Activated gamma-delta T cell treated with Interleukin-2 at 50 U/mL for 16 hours (primary cell): ENCODE measurements at places on chromosomes 2 and 18.

DNA sequence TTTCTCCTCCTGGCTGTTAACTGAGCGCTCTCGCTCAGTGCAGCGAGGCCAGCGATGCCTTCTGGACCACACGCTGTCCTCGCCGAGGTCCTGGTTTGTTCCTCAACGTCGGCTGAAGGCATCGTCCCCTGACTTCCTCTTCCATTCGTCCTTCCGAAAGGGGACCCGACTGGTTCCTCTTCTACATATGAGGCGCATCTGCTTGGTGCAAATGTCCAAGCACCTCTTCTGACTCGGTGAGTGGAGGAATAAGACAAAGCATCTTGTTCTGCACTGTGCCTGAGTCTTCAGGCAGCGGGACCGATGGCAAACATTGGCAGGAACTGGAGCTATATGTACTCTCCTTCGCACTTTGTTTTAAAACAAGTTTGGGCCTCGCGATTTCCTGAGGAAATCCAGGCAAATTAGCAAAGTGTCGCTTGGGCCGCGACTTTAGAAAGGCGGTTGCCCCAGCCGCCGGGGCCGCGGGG is 621 bp upstream of the KCNS3 start:
- DNase-seq, result no peak

DNA sequence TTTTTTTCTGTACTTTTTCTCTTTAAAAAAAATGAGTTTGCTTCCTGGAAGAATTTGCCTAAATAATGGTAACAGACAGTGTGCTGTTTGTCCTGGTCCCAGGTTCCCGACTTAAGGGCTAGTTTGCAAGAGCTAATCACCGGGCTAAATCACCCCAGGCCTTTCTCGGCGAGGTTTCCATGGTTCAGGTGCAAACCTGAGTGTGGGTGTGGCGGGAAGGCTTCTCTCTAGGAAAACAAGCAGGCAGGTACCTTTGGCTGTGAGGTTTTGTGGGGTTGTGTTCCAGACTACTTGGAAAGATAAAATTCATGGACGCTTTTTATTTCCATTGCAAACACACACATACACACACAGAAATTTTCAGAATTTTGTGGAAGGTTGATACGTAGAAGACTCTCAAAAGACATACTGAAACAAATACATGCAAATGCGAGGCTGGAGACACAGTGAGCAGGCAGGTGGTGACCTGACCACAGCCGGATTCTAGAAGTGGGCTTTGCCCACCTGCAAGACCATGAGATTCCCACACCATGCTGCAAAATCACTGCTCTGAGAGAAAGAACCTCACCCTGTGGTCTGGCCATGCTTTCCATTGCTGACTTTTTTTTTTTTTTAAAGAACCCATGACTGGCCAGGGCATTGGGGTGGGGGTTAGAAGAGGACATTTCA is 815 bp downstream of the CNDP1 start:
- DNase-seq, result no peak

GRCh38 chr18:32867936-32868335 is 95.1 kb upstream of the KLHL14 start:
- DNase-seq, result no peak

DNA sequence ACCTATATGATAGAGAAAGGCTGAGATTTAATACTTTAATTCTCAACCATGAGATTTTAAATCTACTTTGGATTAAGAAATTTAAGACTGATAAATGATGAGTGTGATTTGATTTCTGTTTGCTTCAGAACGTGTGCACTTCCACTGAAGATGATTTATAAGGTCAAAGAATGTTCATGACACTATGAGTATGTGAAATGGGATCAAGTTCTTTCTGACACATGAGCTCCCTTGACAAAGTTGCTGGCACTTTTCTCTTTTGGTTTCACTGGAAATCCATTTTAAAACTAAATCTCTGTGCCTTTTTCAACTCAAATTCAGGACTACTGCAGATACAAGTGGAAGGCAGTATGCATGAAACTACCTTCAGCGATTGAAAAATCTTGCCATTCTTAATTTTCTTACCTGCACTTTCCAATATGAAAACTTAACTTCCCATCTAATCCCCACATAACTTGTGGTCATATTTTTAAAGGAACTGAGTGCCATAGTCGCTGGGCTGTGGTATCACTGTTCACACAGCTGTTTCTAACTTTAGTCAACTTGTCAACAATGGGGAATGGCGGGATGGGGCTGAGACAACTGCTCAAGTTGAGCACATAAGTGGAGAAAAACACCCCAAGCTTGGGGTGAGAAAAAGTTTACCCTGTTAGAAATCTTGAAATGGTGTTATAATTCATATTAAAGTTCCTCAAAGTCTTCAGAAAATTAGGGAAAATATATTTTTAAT is 51.8 kb upstream of the TTN start:
- DNase-seq, result no peak

- no peak for DNase-seq
Observed at GRCh38 chr2:25966531-25967270, 15.6 kb downstream of the KIF3C start.

GRCh38 chr18:69558052-69558451 is 157.4 kb downstream of the DOK6 start:
- DNase-seq, result no peak

DNA sequence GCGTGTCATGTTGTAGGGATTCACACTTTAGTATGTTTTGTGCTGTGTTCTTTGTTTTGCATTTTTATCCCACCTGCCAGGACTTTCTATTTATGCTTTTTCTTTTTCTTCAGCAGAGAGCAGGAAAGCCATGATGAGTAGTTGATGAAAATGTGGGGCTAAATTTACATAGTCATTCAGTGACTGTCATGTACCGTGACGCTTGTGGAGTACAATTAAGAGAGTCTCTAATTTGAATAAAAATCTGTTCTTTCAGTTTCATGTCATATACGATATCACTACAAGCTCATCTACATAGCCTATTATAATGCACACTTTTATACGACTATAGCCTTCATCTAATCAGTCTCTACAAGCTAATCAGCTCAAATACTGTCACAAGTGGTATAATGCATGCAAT is 112.7 kb upstream of the SPATS2L start:
- no peak for DNase-seq

DNA sequence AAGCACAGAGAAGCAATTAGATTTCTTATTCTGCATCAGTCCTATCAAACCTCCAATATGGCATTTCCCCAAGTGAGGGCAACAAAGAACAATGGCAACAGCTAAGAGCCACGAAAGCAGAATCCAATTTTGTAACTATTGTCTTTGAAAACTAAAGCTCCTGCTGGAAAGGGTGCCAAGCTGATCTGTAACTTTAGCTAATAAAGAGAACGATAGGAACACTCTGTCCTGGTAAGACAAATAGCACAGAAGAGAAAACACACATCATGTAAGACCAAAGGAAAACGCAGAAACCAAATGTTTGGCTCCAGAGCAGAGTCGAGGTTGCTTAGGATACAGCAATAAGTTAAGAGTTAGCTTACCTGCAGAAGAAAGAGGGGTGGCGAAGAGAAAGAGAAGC is 160.5 kb downstream of the STK39 start:
- DNase-seq, result no peak

DNA sequence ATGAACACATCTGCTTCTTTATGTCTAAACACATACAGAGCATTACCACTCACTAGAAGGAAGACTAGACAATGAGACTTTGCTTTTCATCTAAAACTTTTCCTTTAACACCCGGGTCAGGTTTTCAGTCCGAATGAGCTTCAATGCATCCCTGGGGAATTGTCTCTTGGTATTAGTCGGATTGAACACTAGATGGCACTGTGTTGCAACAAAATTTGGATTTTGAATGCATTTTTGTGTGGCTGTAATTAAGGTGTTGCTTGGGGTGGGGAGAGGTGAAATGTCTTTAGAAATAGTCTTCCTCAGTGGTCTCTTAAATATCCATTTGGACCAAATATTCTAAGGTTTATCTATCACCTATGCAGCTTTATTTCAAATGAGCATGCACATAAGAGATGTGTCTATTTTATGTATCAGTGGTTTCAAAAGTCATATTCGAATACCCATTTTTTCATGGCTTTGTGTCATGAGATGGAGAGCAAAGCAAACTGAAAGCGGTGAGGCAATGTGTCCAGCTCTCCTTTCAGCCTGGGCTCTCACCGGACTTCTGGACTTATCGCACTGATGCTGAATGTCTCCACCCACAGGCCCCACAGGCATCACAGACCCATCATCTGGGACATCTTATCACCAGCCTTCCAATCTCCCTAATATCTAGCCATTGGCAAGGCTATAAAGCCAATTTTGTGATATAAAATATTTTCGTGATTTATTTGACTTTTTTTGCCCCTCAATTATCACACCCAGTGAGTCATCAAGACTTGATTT is 510.3 kb downstream of the RNF144A start:
- DNase-seq, result peak; percentile 36

DNA sequence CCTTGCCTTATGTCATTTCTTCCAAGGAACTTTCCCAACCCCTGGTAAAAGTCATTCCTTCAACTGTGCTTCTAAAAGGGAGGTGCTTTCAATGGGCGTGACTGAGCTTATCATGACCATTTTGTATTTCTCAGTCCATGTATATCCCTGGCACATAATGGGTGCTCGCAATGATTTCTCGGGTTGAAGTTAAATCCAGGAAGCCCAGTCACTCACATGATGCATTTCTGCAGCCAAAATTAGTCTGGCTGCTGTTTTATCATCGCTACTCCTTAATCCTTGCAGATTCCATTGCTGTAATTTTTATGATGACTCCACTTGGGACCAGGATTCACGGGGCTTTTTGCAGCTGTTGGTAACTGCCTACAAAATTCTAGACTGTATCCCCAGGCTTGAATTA is 25.9 kb upstream of the RFX8 start:
- no peak for DNase-seq

DNA sequence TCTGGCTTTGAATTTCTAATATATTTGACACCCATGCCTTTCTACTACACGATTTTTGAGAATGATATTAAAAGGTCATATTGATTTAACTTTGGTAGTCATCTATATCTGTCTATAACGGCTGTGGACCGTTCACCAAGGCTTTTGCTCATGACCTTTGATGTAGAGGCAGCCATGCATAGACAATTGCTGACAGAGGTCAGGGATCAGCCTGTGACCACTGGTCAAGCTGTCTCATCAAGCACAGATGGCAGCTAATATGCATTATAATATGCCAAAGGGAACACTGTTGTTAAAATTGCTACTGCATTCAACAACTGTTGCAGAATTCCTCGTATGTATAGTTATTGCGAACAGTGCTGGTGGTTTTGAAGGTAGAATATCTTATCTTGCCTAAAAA is 323.9 kb upstream of the DSEL start:
- no peak for DNase-seq

- DNase-seq, result no peak
Observed at GRCh38 chr18:8252371-8252770, 356.9 kb upstream of the RAB12 start.

DNA sequence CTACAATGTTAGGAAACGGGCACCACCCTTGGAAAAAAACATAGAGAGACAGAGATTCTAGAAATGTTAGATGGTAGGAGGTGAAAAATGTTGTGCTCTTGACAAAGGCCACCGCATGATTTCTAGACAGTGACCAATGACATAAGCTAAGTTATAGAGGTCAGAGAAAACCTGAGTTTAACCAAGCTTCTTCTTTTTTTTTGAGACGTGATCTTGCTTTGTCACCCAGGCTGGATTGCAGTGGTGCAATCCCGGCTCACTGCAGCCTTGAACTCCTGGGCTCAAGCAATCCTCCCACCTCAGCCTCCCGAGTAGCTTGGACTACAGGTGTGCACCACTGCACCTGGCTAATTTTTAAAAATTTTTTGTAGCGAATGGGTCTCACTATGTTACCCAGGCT is 13.0 kb downstream of the FER1L5 start:
- DNase-seq, result no peak

DNA sequence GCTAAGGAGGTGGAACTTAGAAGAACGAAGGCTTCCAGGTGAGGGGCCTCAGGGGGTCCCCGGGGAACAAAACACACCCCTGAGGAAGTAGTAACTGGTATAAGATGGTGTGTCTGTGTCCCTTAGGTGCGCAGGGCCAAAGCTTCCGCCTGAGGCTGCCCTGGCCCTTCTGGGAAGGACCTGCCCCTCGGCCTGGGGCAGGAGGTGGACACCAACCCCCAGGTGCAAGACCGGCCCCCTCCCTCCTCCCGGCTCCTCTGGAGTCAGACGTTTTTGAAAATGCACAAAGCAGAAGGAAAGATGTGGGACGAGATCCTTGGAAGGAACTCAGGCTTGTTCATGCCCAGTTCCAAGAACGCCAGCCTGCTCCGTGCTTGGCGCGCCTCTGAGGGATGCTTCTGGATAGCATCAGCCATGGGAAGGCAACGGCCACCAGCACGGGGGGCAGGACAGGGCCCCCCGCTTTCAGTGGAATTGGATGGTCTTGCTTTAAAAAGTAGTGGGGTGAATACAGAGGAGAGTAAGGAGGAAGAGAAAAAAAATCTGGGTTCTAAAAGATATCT is 37.5 kb downstream of the MYT1L start:
- no peak for DNase-seq

DNA sequence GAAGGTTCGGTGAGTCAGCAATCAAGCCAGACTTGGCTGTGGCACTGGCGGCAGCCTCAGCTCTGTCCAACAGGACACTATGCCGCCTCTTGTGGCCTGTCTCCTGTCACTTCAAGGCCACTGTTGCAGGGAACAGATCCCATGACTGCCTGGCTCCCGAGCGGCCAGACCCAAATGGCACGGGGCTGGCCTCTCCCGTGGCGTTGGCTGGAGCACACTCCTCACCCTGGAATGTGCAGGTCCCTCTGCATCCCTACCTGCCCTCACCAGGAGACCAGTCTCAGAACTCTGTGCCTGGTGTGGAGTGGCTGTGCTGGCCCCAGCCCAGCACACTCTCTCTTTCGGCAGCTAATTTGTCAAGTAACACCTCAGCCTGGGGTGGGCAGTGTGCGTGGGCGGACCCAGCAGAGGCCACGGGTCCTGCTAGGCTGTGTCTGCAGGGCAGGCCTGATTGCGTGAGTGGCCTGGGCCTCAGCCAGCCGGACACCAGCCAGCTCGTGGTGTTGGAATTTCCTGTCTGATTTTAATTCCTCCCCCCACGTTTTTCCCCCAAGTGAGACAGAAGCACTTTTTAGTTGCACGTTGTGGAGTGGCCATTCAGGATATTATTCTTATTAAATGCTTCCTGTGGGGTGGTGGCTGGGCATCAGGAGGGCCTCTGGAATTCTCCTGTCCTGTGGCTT is 179.3 kb downstream of the GLI2 start:
- DNase-seq, result no peak

- no peak for DNase-seq
Observed at GRCh38 chr2:112927745-112928144, 16.8 kb downstream of the IL37 start.

- no peak for DNase-seq
Observed at GRCh38 chr2:10287761-10288160, 14.9 kb upstream of the HPCAL1 start.

DNA sequence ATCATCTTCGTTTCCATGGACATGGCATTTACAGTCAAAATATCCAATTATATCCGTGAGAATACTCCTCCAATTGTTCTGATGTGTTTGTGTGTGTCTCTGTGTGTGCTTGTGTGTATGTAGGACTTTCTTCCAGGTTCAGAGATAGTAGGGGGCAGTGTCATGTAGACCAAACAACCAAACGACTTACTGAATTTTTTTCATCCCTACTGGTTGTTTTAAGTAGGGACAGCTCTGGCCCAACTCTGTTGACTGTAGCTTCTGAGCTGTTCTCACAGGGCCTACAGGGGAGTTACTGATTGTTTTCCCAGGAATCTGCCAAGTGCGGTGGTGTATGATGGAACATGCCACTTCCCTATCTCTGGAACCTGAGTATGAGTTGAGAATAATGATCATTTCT is 69.6 kb downstream of the ETAA1 start:
- DNase-seq, result no peak
